ENCODE measurements at places on chromosomes 12 and 14.

GRCh38 chr12:109719123-109720022, 5.7 kb downstream of the FAM222A start:
- DNase-seq = no peak

DNA sequence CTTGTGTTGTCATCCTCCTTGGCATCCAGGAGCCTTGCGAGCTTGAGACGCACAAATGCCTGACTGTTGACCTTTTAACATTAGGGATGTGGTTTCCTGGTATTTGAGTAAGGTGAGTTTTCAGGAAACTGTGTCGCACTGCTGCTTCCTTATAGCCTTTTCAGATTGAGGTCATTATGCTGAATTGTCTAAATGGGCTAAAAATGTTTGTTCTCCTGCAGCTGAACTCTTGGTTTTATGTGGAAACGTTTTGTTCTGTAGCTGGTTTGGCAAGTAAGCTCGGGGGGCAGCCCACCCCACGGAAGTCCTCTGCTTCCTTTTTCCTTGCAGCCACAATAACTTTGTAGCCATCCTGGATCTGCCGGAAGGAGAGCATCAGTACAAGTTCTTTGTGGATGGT, 5.7 kb downstream of the PRKAB1 start:
- DNase-seq = no peak

DNA sequence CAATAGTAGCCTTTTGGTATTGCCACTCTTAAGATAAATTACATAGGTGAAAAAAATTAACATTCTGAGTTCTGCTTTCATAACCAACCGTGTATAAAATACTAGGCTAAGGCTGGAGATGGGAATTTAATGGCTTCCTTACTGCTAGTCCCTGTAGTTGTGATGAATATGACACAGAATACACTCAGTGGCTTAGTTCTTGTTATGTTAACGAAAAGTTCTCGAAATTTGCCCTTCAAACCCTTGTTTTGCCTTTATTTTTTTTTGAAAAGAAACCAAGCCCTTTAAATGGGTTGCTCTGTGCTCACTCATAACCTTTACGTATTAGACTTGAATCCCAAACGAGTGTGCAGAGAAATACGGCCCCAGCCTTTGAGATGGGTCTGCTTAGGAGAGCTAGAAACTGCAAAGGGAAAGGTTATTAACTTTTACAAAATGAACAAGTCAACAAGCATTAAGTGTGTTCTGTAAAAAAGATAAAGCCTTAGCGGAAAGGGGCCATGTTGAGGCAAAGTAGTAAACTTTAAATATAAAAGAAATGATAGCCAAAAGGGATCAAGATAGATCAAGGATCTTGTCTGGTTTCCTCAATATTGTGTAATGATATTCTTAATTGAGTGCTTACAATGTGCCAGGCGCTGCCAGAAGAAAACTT, 1.7 kb downstream of the NUDT4 start:
- no peak for DNase-seq

- no peak for DNase-seq
These were observed 72.3 kb upstream of the PSMC1 start for GRCh38 chr14:90184094-90184493.

- DNase-seq = peak; percentile 89
These were observed 42.0 kb upstream of the GPR68 start for GRCh38 chr14:91286530-91286937.

GRCh38 chr14:21669284-21669683, 4.3 kb downstream of the OR4E1 start:
- no peak for DNase-seq

DNA sequence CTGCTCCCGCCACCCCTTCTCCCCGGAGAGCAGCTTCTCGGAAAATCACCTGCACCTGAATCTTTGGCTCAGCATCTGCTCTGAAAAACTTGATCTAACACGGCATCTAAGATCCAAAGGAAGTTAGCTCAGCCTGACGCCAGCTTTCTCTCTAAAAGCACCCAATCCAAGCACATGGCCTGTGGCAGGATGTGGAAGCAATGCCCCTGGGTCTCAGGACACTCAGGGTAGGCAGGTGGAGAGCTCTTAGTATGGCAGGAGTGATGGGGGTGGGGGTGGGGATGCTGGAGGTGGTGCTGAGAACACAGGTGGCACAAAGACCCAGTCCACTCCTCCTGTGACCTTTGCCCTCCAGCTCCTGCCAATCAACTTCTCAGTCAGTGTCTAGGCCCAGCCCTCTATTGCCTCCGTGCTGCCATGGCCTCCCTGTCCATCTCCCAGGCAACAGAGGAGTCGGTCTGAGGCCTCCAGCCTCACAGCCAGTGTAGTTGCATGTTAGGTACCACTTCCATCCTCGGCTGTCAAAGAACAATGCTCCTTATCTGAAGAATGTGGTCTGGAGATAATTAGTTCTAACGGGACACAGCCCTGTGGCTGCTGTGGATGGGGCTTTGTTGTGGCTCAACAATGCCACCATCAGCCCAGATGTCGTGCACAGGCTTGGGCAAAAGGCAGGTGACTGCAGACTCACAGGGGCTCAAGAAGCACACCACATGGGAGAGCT, 180.0 kb upstream of the C14orf180 start:
- DNase-seq = peak; percentile 53

- DNase-seq = no peak
These were observed 60.7 kb downstream of the DPF3 start for GRCh38 chr14:72833174-72833573.

DNA sequence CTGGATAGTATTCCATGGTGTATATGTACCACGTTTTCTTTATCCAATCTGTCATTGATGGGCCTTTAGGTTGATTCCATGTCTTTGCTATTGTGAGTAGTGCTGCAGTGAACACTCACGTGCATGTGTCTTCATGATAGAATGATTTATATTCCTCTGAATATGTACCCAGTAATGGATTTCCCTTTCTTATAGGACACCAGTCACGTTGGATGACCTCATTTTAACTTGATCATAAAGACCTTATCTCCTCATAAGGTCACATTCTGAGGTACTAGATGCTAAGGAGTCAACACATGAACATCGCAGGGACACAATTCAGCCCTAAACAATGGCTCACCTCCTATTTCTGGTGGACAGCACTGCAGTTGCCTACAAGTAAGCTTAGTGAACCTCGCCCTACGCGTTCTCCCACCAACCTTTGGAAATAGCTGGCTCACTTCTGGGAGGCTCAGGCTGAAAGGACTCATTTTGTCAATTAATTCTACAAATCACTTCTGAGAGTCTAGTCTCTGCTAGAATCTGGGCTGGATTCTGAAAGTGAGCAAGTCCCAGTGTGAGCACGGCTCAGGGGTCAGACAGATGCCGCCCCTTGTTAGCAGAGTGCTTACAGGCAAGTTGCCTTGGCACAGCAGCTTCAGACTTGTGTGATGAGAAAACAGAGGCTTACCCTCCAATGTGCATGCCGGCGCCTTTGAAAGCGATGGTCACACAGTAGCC, 183.8 kb upstream of the GSC start:
- no peak for DNase-seq

- DNase-seq = no peak
These were observed 450.3 kb downstream of the RMST start for GRCh38 chr12:97912943-97913342.

GRCh38 chr14:91387169-91387835, 30.3 kb downstream of the CCDC88C start:
- DNase-seq = no peak

DNA sequence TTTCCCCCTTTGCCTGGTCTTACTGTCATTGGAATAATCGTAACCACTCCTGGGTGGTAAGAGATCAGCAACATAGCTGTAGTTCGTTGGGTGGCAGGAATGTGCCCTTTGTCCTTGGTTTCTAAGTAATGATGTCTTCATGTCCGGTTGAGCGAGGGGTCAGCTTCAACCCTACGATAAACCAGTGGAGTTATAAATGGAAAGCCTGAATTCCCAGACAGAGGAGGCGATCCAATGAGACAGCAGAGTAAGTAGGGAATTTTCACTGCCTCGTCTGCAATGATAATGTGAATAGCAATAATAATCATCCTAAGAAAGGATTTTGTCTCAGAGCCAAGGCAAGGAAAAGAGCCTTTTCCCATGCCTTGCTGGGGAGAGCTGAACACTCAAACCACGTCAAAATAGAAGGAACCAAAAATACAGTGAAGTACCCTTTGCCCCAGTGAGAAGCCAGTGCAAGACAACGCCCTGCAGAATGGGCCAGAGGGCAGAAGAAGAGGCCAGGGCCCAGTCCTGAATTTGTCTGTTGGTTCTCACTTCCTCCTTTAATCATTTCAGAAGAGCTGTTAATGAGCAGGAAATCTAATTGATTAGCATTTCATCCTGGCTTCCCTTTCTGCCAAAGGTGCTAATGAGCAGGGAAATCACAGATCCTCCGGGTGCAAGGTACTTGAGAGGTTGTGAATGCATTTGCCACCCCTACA, 330.7 kb downstream of the CACNA1C start:
- no peak for DNase-seq

- no peak for DNase-seq
These were observed 4.0 kb downstream of the RFLNA start for GRCh38 chr12:124298685-124299410.

DNA sequence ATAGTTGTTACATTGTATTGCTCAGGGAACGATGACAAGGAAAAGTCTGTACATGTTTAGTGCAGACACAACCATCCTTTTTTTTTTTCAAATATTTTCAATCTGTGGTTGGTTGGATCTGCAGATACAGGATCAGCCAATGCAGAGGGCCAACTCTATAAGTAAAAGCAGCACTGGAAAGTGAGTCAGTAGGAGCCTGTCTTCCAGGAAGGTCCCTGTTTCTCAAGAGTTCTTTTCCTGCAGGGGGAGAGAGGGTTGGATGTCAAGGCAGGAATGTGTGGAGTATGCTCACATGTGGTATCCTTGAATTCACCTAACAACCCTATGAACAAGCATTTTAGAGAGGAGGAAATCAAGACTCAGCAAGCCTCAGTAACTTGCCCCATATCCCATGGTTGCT, 409.1 kb downstream of the NPAS3 start:
- DNase-seq = no peak

DNA sequence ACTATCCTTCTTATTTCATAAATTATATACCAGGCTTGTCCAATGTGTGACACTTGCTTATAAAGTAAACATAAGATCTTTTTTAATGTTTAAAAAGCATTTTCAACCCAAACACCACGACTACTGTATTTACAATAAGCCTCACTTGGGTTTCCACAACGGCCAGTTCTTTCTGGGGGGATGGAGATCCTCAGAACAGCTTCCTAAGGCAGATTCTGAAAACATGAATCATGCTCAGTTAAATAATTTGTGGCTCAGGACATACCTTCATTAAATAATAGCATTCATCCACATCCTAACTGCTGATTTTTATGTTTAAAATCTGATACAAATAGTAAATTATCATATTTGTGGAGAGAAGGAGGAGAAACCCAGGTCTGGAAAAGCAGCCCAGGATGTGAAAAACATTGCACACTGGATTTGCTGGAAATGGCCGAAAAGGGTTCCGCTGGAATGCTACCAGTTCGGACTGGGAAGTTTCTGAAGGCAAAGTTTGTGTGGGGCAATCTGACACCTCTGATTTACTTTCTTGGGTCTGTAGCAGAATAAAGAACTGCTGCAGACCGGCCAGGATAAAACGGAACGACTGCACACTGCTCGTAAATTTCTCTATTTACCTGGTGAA, 597 bp downstream of the GLT8D2 start:
- DNase-seq = no peak

DNA sequence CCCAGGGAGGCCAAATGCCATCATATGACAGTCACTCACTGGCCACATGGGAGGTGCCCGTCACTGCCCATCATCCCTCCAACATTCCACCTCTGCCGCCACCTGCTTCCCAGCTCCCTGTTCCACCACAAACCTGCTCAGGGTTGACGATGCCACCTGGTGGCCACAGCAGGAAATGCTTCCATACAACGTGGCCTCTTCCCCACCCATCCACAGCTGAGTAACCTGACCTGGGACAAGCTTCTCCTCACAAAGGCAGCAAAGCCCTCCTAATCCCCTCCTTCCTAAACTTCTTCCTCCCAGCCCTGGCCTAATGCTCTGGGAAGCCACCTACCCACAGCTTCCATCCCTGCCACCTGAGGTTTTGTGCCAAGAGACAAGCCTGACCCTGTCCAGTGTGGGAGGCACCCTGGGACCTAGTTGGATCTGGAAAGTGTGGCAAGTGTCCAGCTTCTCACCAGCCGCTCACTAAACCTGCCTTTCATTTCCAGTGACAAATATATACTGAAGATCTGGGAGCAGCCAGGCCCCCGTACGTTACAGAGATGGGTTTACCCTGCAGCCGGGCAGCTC, 4.3 kb downstream of the DEGS2 start:
- DNase-seq = no peak

DNA sequence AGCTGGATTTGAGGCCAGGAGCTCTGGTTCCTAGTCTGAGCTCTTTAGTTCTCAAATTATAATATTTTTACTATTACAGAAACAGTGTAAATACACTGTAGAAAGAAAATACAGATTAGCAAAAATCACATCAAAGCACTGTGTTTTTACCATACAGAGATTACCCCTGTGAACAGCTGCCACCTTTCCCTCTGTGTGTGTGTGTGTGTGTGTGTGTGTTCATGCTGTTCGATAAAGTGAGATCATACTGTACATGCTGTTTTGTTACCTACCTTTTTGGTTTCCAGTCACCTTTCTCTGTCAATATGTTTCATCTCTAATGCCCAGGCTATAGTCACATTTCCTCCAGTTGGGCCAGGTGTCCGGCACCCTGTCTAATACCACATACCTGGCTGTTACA, 26.9 kb downstream of the MVK start:
- no peak for DNase-seq

DNA sequence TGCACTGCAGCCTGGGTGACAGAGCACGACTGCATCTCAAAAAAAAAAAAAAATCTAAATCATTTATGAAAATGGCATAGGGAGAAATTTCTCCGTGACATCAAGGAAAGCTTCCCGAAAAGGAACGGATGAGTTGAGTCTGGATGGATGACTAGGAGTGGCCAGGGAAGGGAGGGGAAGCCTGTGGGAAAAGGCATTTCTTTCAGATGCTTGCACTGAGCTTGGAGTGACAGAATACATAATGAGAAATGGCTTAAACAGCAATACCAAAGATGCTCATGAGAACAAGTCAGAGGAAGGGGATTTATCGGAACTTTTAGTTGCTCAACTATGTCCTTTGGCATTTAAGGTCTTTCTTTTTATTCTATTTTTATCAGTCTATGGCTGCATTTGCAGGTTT, 1369.2 kb upstream of the TMEM132C start:
- no peak for DNase-seq

- no peak for DNase-seq
These were observed 72.3 kb downstream of the CRADD start for GRCh38 chr12:93749515-93749914.

DNA sequence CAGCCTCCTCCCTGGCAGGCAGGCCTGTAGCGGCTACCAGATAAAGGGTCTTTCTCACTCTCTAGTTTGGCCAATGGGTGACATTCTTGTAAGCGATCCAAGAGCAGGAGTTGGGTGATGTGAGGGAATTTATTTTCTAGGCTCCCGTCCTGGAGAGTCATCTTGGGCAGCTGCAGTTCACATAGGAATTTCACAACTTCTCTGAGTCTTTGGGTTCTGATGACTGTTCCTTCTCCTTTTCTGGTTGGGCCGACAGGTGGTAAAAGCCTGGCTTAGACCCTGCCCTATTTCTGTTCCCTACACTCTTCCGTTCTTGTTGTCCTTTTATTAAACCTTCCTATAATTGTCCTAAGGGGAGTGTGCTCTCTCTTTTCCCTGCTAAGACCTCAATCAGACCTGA, 42.6 kb upstream of the POC1B start:
- DNase-seq = no peak

- no peak for DNase-seq
These were observed 1.6 kb downstream of the YARS2 start for GRCh38 chr12:32754111-32754510.

All from CD4-positive, alpha-beta T cell treated with Interleukin-17A for 4 hours (primary cell).